Memory B cell (primary cell): ENCODE measurements at places on chromosomes 1 and 21.

DNA sequence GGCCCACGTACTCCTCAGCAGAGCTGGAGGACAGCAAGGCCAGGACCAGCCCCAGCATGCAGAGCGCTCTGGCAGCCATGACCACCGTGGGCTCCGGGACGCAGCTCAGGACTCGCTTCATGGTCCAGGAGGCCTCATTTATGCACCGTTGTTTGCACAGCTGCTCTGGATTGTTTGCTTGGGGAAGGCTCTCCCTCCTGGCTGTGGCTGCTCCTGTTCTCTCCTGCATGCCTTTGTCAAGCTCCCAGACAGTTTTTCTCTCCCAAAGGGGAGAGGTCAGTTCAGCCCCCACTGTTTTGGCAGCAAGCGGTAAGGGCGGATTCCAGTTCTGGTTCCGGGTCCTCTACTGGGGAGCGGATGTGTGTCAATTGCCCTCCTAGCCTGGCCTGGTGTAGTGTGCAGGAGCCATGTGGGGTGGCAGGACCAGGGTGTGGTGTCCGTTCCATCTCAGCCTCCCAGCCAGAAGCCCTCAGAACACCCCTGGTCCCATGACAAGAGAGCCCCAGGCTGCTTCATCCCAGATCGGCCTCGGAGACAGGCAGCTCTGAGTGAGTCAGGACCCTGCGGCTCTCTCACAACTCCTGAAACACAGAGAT is at the start of gene TFF3:
TFF3 (minus strand) TSS at position 114 of the 596 bp plus-strand sequence; CDS start at position 79, 35 bp downstream.
- peaks cover 2% of the 10 kb centered on the region for H3K27me3 ChIP-seq
- no peak within 1 kb of the TSS for H3K4me3 ChIP-seq
- H3K4me1 ChIP-seq: peaks cover 8% of the 10 kb centered on the region
- no peak within 1 kb of the TSS for H3K27ac ChIP-seq
- no peaks in the 10 kb centered on the region for H3K36me3 ChIP-seq

GRCh38 chr1:111541721-111542120 is 38.3 kb upstream of the ADORA3 start:
- no peaks in the 10 kb centered on the region for H3K36me3 ChIP-seq
- H3K27me3 ChIP-seq: peaks cover 2% of the 10 kb centered on the region
- no peak overlapping the region for H3K27ac ChIP-seq
- no peak overlapping the region for H3K4me3 ChIP-seq
- DNase-seq: no peak

- no peak overlapping the region for H3K27ac ChIP-seq
- peaks cover 54% of the 10 kb centered on the region for H3K4me1 ChIP-seq
- peak overlapping the region; percentile 1 for H3K4me3 ChIP-seq
- peaks cover 27% of the 10 kb centered on the region for H3K36me3 ChIP-seq
- no peak for DNase-seq
- no peaks in the 10 kb centered on the region for H3K27me3 ChIP-seq
Measured at GRCh38 chr21:34988139-34988538, 61.0 kb downstream of the RUNX1 start.

GRCh38 chr1:153990468-153991150 is at the start of gene RPS27:
RPS27 (plus strand) TSS chr1:153990762; CDS start chr1:153990797, 35 bp downstream.
- H3K27ac ChIP-seq: peak within 1 kb of the TSS; percentile 100
- peaks cover 28% of the 10 kb centered on the region for H3K36me3 ChIP-seq

GRCh38 chr1:41813755-41814745 is 104.7 kb downstream of the HIVEP3 start:
- H3K4me3 ChIP-seq: no peak overlapping the region
- H3K4me1 ChIP-seq: peaks cover 22% of the 10 kb centered on the region
- no peak for DNase-seq
- H3K36me3 ChIP-seq: no peaks in the 10 kb centered on the region

DNA sequence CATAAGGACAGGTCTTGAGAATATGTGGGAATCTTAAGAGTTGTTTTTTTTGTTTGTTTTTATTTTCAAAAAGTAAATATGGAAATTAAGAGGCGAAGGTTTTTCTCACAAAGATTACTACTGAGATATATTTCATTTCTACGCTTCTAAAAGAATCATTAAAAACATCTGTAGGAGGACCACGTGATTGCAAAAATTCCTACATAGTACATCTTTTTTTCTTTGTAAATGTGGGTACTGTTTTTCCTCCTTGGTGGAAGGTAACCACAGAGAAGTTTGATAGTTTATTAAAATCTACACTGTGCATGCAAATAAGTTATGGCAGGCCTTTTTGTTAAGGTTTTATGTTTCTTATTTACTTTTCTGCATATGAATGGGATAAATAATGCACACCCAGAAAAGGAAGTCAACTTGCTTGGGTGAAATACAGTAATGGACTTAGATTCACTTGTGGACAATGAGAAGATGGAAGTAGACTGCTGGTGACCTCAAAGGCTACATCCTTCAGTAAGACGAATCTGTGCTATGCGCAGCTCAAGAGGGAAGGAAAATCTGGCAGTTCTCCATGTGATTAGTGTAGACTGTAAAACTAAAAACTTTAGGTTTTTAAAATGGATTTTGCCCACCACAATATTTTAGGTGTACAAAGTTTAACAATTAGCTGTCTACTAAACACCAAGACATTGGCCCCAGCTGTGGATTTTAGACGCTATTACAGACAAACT is 2.0 kb downstream of the AK5 start:
- H3K27me3 ChIP-seq: peaks cover 21% of the 10 kb centered on the region
- peaks cover 2% of the 10 kb centered on the region for H3K36me3 ChIP-seq
- H3K4me3 ChIP-seq: no peak overlapping the region
- H3K4me1 ChIP-seq: peaks cover 16% of the 10 kb centered on the region
- no peak overlapping the region for H3K27ac ChIP-seq

DNA sequence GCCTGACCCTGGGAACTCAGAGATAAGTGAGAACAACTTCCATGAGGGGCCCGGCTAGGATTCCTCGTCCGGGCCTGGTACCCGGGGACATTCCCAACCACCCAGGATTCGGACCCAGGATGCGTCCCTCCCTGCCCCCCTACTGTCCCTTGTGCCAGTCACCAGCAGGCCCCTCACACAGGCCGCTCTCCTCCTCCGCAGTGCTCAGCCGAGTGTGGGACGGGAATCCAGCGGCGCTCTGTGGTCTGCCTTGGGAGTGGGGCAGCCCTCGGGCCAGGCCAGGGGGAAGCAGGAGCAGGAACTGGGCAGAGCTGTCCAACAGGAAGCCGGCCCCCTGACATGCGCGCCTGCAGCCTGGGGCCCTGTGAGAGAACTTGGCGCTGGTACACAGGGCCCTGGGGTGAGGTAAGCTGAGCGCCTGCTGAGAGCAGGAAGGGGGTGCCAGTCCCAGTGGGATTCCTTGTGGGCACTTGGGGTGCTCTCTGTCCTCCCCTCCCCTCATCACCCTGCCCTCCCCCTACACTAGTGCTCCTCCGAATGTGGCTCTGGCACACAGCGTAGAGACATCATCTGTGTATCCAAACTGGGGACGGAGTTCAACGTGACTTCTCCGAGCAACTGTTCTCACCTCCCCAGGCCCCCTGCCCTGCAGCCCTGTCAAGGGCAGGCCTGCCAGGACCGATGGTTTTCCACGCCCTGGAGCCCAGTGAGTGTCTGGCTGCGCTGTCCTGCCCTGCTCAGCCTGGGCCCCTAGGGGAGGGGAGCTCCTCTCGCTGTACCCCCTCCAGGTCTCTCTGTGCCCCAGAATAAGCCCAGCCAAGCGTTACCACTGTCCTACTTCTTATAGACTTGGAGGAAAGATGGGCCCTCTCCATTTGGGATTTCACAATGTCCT is 9.8 kb downstream of the ADAMTSL4 start:
- no peak overlapping the region for H3K27ac ChIP-seq
- no peak for DNase-seq
- no peaks in the 10 kb centered on the region for H3K27me3 ChIP-seq
- peaks cover 24% of the 10 kb centered on the region for H3K4me1 ChIP-seq
- H3K4me3 ChIP-seq: no peak overlapping the region

- H3K36me3 ChIP-seq: no peaks in the 10 kb centered on the region
- H3K4me1 ChIP-seq: peaks cover 24% of the 10 kb centered on the region
- no peak for DNase-seq
- no peak overlapping the region for H3K27ac ChIP-seq
Measured at GRCh38 chr1:2198571-2198970, 4.0 kb upstream of the FAAP20 start.

GRCh38 chr1:118204105-118204504 is 19.1 kb upstream of the SPAG17 start:
- no peak overlapping the region for H3K27ac ChIP-seq
- no peaks in the 10 kb centered on the region for H3K36me3 ChIP-seq
- peaks cover 7% of the 10 kb centered on the region for H3K27me3 ChIP-seq
- DNase-seq: no peak

DNA sequence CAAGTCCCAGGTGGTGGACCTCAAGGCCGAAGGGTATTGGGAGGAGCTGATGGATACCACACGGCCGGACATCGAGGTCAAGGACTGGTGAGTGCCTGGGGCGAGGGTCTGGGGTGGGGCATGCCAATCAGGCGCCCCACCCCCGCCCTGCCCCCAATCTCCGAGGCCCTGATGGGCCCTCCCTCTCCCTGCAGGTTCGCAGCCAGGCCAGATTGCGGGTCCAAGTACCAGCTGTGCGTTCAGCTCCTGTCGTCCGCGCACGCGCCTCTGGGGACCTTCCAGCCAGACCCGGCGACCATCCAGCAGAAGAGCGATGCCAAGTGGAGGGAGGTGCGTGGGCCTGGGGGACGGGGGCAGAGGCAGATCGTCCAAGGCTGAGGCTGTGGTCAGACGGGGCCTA is 3.9 kb downstream of the FBXO44 start:
- no peak overlapping the region for H3K4me3 ChIP-seq
- no peak for DNase-seq
- no peak overlapping the region for H3K27ac ChIP-seq
- no peaks in the 10 kb centered on the region for H3K27me3 ChIP-seq
- peaks cover 3% of the 10 kb centered on the region for H3K4me1 ChIP-seq

DNA sequence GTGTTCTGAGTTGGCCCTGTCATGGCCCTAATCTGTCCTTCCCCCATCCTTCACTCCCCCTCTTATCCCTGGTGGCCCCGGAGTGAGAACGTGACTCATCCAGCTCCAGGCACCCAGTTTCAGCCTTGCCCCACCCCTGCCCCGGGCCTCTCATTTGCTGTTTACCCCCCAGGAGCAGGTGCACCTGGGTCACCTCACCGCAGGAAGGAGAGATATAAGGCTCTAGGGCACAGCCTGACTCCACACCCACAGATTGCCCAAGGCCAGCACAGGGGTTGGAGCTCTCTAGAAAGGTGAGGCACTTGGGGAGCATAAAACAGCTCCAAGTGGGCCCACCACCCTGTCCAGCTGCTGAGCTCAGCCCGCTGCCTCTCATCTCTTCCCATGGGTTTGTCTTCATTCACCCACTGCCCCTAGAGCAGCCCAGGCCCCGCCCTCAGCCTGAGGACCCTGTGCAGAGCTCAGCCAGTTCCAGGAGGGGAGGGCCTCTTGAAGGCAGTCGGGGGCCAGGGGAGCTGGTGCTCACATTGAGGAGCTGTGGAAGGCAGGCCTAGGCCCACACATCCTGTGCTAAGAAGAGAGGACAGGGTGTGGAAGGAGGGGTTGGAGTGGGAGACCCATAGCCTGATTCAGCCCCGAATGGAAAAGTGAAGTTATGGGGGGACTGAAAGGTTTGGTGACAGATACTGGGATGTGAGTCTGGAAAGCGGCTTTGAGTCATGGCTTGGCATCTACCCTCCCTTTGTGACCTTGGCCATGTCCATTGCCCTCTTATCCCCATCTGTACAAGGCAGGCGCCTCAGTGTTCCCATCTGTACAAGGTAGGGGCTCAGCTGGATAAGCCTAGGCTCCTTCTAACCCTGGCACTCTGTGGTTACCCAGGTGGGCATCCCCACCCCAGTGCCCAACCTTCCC is 16.1 kb upstream of the GPR37L1 start:
- H3K4me1 ChIP-seq: no peaks in the 10 kb centered on the region
- H3K36me3 ChIP-seq: no peaks in the 10 kb centered on the region

DNA sequence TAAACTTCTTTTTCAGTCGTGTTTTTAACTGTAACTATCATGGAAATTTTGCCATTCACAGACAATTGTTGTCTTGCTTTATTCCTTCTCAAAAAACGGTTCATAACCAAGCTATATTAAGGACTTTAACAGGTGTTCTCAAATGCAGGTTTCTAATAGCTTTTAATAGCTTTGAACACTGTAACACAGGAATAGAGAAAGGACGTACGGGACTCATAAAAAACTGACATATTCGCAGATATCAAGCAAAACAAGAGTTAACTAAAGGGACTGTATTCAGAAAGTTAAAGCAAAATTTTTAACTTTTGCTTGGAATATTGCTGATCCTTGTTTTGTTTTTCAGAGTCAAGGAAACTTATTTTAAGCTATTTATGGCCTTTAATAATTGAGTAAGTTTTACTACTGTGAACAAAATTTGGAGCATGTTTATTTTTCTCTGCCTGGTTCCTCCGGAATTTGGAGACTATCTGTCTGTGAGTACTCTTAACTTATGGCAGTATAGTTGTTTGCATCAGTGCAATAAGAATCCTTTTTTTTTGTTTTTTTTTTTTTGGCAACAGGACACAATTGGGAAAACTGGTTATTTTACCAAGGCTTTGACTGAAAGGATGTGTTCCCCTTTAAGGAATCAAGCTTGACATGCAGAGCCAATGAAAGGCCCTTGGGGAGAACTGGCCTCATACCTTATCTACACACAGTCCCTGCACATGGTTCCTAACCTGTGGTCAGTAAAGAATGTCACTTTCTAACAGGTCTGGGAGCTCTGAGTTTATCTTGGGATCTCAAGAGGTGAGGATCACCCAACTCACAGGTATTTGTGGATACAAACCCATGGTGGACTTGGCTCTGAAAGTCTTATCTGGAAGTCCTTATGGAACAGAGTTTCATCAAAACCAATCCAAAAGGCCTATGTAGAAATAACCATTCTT is 5.8 kb upstream of the CD46 start:
- no peak overlapping the region for H3K27ac ChIP-seq
- no peaks in the 10 kb centered on the region for H3K36me3 ChIP-seq
- no peak for DNase-seq
- peaks cover 8% of the 10 kb centered on the region for H3K4me1 ChIP-seq
- H3K27me3 ChIP-seq: no peaks in the 10 kb centered on the region
- no peak overlapping the region for H3K4me3 ChIP-seq

DNA sequence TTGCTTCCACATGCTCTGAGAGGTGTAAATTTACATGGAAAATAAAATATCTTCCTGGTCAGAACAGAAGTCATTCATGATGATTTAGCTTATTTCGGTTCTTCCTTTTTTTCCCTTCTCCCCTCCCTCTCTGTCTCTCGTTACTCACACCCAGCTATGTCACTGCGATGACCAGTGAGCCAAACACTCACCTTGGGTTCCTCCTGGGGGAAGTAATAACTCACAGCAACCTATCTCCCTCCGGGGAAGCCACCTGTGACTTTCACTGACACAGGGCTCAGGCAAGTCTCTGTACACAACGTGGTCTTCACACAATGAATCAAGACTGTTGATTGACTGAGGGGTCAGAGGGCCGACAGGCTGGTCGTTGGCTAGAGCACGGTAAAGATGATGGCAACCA is 135.3 kb upstream of the VANGL1 start:
- H3K27ac ChIP-seq: no peak overlapping the region
- DNase-seq: no peak
- H3K27me3 ChIP-seq: peaks cover 9% of the 10 kb centered on the region
- no peaks in the 10 kb centered on the region for H3K36me3 ChIP-seq
- H3K4me1 ChIP-seq: no peaks in the 10 kb centered on the region
- no peak overlapping the region for H3K4me3 ChIP-seq

- DNase-seq: no peak
- H3K36me3 ChIP-seq: no peaks in the 10 kb centered on the region
- H3K27me3 ChIP-seq: peaks cover 9% of the 10 kb centered on the region
- H3K27ac ChIP-seq: no peak overlapping the region
Measured at GRCh38 chr1:56028244-56028643, 551.1 kb downstream of the PLPP3 start.

GRCh38 chr1:160646711-160647328 is at the start of gene SLAMF1:
SLAMF1 (minus strand) TSS chr1:160647044; CDS start chr1:160646945, 99 bp downstream.
- peaks cover 52% of the 10 kb centered on the region for H3K4me1 ChIP-seq
- no peaks in the 10 kb centered on the region for H3K36me3 ChIP-seq
- no peaks in the 10 kb centered on the region for H3K27me3 ChIP-seq
- peak within 1 kb of the TSS; percentile 82 for H3K4me3 ChIP-seq
- DNase-seq: no peak
- peak within 1 kb of the TSS; percentile 74 for H3K27ac ChIP-seq
